Stimulated activated CD8-positive, alpha-beta memory T cell treated with anti-CD3 and anti-CD28 coated beads, Interleukin-2, amount 100 ng/mL, for 1 hour (primary cell): ENCODE measurements at places on chromosomes 12 and 14.
A peak's percentile ranks its signal among the peaks of the same experiment; 100 is the strongest.

DNA sequence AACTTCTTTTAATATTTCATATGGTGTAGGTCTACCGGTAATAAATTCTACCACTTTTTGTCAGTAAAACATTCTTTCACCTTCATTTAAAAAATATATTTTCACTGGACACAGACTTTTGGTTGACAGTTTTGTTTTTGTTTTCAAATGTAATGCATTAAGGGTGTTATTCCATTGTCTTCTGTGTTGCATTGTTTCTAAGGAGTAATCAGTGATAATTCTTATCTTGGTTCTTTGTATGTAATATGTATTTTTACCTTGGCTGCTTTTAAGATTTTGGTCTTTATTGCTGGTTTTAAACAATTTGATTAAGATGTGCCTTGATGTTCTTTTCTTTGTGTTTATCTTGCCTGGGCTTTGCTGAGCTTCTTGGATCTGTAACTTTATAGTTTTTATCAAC, 4.1 kb downstream of the MAP1LC3B2 start:
- no peak for DNase-seq

- DNase-seq = no peak
These were observed 6.0 kb downstream of the FOXG1 start for GRCh38 chr14:28772613-28773012.

DNA sequence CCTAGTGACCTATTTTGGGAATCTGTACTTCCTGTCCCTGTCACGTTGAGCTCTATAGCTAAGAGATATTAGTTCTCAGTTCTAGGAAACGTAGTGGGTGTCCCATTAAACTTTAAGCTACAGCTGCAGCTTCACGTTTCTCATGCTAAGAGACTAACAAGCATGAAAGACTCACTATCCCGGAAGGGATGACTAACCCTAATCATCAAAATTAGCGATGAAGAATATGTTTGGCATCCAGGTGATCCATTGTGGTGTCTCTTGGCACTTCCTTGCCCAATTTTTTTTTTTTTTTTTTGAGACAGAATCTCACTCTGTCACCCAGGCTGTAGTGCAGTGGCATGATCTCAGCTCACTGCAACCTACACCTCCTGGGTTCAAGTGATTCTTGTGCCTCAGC, 11.0 kb upstream of the LALBA start:
- no peak for DNase-seq

GRCh38 chr12:11882301-11883019, 188.3 kb upstream of the BCL2L14 start:
- DNase-seq = no peak

DNA sequence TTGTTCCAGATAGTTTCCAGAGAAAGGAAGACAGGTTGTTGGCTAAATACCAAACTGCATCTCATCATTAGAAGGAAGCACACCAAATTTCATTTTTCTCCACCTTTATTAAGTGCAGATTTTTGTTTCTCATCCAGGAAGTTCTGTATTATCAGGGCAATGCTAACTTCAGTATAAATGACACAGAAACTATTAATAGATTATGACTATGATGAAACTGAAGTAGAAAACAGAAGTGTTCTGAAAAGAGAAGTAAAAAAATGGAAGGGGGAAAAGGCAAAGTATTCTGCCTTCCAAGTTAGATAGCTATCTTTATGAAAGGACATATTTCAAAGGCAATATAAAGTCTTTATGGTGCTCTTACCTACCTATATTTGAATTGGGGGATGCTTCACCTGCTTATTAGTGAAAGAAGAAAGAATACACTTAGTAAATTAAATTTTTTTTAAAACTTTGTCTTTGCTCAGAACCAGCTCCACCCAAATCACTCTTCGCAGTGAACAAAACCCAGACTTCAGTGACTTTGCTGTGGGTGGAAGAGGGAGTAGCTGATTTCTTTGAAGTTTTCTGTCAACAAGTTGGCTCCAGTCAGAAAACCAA, 223.9 kb downstream of the PTPRO start:
- no peak for DNase-seq

DNA sequence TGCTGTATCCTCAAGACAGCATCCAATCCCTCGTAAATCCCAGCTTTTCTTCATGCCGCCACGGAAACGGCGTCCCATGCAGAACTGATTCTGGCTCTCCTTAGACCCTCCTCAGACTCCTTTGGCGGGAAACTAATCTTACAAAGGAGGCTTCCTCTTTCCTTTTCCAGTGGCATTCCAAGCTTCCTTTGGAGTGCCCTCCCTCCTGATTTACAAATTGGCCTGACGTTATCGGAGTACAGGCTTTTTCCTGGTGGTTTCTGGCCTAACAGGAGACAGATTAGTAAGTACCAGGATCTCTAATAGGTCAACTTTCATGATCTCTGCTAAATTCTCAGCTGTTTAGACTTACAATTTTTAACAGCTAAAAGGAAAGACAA, 1.3 kb upstream of the ZDHHC17 start:
- no peak for DNase-seq

GRCh38 chr12:50403001-50403440, 2.3 kb downstream of the LARP4 start:
- no peak for DNase-seq

- DNase-seq = peak; percentile 6
These were observed at the start of gene ISM2 for GRCh38 chr14:77498120-77498979. Gene ISM2 (minus strand): TSS chr14:77498816. CDS start chr14:77498793, 23 bp downstream.

DNA sequence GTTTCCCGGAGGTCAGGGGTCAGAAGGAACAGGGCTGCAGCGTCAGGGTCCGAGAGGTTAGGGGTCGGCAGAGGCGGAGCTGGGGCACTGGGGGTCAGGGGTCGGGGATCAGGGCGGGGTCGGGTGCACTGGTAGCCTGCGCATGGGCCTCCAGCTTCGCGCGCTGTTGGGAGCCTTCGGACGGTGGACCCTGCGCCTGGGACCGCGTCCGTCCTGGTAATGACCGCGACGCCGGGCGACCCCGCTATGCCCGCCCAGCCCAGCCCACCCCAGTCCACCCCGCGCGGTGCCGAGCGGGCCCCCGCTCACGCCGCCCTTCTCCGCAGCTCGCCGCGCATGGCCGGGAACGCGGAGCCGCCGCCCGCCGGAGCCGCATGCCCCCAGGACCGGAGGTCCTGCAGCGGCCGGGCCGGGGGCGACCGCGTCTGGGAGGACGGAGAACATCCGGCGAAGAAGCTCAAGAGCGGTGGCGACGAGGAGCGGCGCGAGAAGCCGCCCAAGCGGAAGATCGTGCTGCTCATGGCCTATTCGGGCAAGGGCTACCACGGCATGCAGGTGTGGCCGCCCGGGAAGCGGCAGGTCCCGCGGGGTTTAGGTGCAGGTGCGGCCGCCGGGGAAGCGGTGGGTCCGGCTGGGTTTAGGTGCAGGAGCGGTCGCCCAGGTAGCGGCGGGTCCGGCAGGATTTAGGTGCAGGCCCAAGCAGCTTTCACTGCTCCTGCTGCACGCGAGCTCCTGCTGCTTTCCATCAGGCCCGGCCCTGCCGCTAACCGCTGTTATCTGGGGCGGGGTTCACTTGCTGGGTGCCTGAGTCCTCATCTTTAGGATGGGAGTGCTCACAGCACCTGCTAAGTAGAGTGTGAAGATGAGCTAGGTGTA, 743 bp downstream of the PUS1 start:
- DNase-seq = no peak
